ENCODE measurements at places on chromosomes 5 and 9.

DNA sequence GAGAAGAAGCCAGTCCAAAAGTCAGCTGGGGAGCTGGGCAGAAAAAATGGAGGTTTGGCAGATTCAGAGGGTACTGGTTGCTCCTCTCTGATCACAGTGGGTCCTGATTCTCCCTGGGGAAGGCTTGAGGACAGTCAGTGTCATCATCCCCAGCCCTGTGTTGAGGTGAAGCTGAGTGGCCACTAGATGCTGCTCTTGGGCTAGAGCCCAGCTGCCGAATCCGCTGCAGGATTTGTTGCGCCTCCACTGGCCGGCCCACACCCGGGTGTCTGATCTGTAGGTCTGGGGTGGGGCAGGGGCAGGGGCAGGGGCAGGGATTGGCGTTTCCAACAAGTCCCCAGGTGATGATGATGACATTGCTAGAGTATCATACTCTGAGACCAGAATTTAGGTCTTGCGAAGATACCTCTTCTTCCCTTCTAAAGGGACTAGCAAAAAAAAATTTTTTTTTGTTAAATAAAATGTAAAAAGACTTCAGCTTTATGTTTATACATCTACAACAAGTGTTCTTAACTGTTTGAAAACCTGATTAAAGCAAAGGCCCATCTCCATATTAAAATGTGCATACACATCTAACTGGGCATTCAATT, 106.8 kb downstream of the PDE6A start:
- no peak for DNase-seq

- no peak for DNase-seq
Measured at GRCh38 chr9:89985068-89985467, 380.3 kb downstream of the GADD45G start.

DNA sequence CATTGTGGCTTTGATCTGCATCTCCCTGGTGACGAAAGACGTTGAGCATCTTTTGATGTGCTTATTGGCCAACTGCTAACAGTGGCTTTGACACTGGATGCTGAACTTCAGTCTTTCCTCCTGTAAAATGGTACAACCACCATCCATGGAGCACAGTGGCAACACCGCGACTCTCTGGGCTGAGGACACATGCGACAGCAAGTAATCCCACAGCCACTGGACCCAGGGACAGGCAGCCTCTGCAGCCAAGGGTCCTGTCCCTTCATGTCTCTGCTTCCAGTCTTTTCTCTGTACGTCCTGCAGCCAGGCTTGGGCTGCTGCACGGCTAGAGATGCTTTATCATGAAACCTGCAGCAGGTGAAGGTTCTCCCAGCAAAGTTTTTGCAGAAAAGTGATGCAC, 83.5 kb downstream of the DAP start:
- DNase-seq = no peak

DNA sequence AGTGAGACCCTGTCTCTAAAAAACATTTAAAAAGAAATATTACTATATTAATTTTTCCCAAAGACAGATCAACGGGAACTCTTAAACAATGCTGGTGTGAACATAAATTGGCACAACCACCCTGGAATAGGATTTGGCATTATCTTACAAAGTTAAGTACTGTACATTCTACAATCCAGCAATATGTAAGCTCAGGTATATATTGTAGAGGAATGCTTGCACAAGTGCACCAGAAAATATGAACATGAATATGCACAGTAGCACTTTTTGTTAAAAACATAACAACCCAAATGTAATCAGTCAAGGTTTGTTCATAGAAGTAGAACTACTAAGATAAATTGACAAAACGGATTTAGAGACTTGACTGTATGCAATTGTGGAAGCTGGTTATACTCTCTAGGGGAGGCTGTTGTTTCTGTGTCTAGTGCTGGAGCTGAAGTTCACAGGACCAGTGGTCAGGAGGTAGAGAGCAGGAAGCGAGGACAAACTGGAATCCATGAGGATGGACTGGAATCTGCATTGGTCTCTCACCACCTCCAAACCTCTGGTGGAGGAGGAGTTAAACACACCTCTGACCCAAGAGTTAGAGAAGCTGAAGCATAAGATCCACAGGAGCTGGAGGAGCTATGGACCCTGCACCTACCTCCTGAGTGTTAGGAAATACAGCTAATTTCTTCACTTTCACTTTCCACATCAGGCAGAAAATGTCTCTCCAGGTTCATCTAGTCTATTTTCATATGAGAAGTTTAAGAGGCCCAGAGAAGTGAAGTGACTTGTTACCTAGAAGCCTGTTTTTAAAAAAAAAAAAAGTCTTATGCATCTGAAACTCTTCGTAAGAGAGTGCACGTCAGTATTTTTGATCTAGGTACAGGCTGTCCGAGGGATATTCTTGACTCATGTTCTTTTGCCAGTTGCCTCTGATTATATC, 20.3 kb upstream of the RIC1 start:
- DNase-seq = no peak

DNA sequence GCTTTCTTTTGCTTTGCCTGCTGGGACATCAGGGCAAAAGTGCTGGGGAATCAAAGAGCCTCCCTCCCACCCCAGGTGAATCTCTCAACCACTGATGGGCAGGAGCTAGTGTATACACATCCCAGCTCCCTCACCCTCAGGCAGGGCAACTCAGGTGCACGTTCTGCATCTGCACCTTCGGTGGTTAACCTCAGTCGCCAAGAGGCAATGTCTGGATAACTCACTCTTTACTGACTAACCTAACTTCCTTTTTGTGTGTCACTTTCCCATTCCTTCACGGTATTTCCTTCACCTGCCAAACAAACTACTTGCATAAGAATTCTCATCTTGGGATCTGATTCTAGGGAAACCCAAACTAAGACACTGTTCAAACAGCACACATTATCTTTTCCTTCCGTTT, 26.3 kb downstream of the CNTFR start:
- DNase-seq = no peak

- DNase-seq = no peak
Measured at GRCh38 chr5:64814073-64814472, 45.3 kb downstream of the CWC27 start.

DNA sequence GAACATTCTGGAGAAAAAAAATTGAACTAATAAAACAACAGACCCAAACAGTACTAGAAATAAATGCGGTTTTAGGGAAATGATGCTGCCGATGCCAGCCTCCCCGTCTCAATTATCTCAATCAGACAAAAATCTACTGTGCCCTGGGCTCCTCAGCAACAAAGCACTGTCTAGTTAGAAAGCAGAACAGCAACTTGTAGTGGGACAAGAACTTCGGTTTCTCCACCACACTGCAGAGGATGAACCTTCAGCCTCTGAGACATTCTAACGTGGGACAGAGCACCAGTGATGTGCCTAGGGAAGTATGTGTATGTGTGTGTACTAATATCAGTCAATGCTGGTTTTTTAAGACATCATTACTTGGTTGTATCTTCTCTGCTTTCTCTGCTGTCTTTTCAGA, 11.1 kb upstream of the CAST start:
- no peak for DNase-seq

- DNase-seq = no peak
Measured at GRCh38 chr9:129990269-129991010, 52.5 kb downstream of the FNBP1 start.

- no peak for DNase-seq
Measured at GRCh38 chr5:94086194-94086593, 344.8 kb upstream of the POU5F2 start.

DNA sequence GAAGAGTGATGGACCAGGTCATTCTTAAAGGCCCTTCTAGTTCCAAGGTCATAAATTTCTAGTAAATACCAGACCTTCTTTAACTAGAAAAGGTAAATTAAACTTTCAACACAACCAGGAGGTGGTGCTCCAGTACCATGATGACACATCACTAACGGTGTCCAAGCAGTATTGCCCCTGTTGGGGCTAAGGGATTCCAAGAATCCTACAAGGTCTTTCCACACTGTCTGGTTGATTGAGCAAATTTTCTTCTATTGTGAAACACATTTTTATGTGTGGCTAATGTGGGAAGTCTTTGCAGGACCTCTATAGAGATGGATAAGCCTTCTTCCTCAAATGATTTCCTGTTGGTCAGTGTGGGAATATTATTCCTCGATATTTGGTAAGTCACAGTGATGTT, 459.6 kb upstream of the PAPPA start:
- no peak for DNase-seq

DNA sequence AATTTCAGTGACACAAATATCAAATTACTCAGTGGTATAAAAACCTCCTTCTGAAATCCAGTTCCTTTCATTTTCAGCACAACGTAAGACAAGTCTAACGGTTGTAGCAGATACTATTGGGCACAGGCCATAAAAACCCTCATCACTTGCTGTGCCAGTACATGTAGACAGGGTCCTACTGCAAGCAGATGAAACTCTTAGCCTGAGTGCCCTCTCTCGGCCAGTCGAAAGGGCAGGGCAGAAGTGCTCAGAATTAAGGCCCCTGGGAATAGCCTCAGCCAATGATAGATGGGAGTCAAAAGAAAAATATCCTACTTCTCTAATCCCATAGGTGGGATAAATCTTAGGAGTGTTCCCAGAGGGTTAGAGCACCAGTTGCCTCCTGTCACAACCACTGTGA, 168.5 kb upstream of the FER start:
- no peak for DNase-seq

DNA sequence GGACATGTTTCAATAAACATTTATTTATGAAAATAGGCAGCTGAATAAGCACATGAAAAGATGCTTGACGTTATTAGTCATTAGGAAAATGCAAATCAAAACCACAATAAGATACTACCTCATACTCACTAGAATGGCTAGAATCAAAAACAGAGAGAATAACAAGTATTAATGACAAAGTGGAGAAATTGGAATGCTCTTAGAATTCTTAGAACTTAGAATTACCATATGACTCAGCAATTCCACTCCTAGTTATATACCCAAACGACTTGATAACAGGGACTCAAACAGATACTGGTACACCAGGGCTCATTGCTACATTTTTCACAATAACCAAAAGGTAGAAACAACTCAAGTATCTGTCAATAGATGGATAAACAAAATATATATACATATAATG, 15.1 kb upstream of the TRIM36 start:
- no peak for DNase-seq

- no peak for DNase-seq
Measured at GRCh38 chr5:15929611-15930263, 249.9 kb downstream of the MARCHF11 start.

DNA sequence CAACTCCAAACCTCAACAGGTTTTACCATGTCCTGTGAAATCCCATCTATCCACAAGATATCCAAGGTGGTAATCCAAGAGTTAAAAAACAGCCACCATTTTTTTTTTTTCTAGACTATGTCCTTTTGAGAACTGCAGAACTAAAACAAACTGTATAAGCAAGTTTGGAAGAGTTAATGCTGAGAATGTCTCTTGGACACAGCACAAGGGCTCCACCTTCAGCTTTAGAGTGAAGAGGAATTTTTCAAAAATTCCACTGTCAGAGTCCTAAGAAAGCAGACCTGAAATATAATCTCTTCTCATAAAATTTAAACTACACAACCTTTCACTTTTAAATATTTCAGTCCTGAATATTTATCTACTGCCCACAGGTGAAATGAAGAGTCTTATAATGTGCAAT, 167.8 kb upstream of the CCNG1 start:
- DNase-seq = no peak
